ENCODE measurements at places on chromosomes 7 and 10.

GRCh38 chr7:47465191-47465590, 116.7 kb downstream of the TNS3 start:
- DNase-seq, result no peak

DNA sequence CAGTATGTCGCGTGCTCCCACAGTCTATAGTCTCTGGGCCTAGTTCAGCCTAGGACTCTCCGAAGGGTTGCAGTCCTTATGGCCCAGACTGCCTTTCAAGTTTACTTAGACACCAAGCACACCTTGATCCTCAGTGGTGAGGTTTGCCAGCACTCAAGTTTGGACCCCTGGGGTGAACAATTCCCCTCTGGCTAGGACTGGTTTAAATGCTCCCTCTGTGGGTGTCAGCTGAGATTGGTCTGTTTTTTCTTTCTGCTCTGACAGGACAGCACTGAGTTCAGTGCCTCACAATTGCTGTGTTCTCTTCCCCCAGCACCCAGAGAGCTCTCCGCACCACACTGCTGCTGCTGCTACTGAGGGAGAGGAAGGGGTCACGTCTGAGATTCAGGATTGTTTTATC, 31.9 kb upstream of the AGR3 start:
- DNase-seq, result no peak

DNA sequence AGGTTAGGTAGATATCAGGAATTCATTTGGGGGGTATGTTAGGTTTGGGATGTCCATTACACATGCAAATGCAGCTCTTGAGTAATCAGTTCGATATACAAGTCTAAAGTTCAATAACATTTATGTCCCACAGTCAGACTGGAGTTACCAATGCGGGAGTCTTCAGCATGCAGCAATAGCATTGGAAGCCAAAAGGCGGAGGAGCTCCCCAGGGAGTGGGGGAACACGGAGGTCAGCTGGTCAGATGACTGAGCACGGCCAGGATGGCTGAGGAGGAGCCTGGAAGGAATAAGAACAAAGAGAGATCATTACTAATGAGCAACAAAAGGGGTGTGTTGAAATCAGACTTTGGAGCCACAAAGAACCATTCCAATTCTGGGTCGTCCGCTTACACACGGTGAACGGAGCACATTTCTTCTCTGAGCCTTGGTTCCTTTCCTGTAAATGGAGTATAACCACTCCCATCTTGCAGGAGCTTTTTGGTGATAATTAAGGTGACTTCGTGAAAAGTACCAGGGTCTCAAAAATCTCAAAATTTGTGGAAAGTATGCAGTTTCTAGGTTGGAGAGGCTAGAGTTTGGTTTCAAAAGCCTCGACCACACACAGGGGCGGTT, 478 bp upstream of the ZNF22 start:
- DNase-seq, result peak; percentile 93

DNA sequence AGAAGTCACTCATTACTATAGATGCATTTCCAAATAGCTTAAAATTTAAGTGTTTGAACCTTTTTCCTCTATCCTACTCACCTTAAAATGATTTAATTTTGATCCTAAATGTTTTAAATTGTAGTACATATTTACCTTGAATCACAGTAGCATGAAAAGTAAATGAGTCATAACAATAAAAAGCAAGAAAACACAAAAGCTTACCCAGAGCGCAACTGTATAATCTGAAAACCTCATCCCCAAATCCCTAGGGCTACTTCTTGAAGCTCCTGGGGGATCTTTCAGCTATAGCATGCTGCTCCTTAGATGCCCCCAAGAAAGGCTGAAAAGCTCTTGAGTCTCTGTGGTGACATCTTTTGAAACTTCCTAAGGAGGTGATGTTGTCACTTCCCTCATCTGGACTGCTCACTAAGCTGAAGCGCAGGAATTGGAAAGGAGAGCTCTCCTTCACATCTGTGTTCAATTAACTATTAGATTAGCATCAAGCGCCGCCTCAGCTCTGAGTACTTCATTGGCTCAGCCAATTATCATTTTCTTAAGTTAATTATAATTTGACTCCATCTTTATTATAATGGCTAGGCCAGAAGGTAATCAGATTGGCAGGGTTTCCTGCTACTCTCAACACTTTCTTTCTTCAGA, 60.2 kb downstream of the SEMA3E start:
- DNase-seq, result peak; percentile 4

GRCh38 chr10:113301342-113301984, 251.4 kb upstream of the HABP2 start:
- peak; percentile 36 for DNase-seq

- DNase-seq, result peak; percentile 88
Observed at GRCh38 chr7:100799037-100799896, 28.1 kb downstream of the EPHB4 start.

GRCh38 chr10:123926401-123927264, 35.0 kb upstream of the CPXM2 start:
- DNase-seq, result peak; percentile 45

- DNase-seq, result peak; percentile 41
Observed at GRCh38 chr7:13778967-13779366, 210.5 kb downstream of the ETV1 start.

DNA sequence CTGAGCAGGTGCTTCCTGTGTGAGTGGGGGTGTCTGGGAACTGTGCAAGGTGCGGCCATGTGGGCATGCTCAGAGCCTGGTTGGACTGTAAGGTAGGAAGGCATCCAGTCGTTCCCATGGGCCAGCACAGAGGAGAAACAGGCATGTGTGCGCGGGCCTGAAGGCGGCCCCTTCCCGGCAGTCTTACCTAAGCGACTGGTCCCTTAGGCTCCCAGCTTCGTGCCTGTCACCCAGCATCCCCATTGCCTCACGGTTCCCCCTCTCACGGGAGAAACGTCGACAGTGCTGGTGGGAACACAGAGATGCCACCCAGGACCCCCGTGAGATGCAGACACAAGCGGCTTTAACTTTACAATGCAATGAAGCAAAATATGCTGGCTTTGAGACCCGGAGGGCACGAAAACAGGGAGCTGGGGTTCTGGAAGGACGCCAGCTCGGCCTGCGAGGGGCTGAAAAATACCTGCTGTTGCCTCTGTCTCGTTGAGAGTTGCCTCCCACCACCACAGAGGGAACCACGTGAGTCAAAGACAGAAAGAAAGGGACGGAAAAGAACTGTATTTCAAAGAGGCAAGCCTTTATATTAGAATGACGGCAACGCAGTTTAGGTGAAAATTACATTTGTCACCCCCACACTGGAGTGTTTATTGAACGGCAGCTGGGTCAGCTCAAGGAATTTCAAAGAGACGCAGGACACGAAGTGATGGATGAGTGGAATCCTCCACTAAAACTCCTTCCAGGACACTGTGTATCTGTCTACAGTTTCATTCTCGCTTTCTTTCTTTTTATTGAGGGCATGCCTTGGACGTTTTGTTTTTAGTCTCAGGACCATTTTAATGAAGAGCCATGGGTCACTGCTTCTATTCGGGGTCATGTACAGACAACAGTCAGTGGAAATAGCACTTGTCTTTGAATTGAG, 128.4 kb downstream of the DNAJB6 start:
- DNase-seq, result no peak

GRCh38 chr7:24652251-24652939, 79.1 kb downstream of the PALS2 start:
- no peak for DNase-seq

DNA sequence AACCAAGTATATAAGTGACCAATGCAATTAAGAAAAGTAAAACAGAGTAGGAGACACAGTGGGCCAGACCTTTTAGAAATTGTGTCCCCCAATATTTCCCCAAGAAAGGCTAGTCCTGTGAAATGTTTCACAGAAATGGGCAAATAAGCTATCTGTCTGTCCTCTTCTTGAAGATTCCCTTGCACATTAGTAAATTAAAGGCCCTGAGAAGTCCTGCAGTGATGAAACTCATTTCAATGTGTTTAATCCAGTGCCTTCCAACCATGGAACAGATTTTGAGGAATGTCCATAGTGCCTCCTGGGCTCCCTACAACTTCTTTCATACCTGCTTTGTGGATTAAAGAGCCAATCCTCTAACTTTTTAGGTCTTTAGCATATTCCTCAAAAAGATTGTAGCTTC, 11.2 kb upstream of the EEPD1 start:
- no peak for DNase-seq

DNA sequence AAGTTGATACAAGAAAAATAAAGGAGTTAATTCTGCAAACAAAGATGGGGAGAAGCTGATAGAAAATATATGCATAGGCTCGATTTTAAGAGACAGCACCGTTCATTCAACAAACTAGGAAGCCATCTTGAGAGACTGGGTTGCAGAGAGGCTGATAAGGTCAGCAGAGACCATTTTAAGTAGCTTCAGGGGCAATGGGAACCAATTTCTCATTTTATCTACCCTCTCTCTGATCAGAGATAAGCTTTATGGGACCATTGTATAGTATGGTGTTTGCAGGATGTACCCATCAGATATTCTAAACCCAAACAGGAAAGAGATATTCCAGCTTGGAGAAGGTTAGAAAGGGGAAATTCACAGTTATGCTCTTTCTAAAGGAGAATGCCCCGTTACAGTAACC, 499.5 kb downstream of the SORCS3 start:
- DNase-seq, result no peak

GRCh38 chr7:6299774-6300173, 27.4 kb upstream of the CYTH3 start:
- peak; percentile 36 for DNase-seq
